GM23338 (cell line): ENCODE measurements at places on chromosomes 4 and X. TPM values are rescaled to one million over a fixed set of nuclear protein-coding genes. Genes with fewer than 3 reads are reported as not detected.

GRCh38 chrX:131199091-131199490, 90.0 kb downstream of the IGSF1 start:
- H3K4me1 ChIP-seq, result no peaks in the 10 kb centered on the region
- no peaks in the 10 kb centered on the region for H3K27me3 ChIP-seq
- H3K4me3 ChIP-seq, result no peak overlapping the region

DNA sequence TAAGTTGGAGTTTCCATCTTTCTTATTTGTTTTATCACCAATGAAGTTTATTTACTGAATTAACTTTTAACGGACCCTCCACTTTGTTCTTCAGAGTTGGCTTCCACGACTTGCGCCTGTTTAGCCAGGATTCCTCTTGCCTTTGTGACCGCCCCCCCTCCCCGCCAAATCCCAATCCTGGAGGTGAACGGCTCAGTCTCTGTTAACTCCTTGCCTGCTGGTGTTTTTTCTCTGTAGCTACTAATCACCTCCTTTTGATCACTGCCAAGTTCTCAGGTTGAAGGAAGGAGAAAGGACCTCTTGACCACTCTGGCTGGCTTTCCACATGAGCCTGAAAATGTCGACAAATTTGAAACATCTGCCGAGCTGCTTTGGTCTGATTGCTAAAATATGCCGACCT, 46.8 kb upstream of the BCOR start:
- peak; percentile 50 for DNase-seq
- H3K4me1 ChIP-seq, result peaks cover 24% of the 10 kb centered on the region
- no peak overlapping the region for H3K27ac ChIP-seq
- no peaks in the 10 kb centered on the region for H3K36me3 ChIP-seq
- H3K4me3 ChIP-seq, result peak overlapping the region; percentile 58
- H3K27me3 ChIP-seq, result peaks cover 50% of the 10 kb centered on the region

GRCh38 chr4:3489451-3489962, 26.4 kb downstream of the DOK7 start:
- peak; percentile 45 for DNase-seq
- no peak overlapping the region for H3K27ac ChIP-seq
- H3K4me1 ChIP-seq, result no peaks in the 10 kb centered on the region; the same call in 1 of the 2 replicates
- H3K27me3 ChIP-seq, result peaks cover 100% of the 10 kb centered on the region
- no peak overlapping the region for H3K4me3 ChIP-seq
- no peaks in the 10 kb centered on the region for H3K36me3 ChIP-seq

DNA sequence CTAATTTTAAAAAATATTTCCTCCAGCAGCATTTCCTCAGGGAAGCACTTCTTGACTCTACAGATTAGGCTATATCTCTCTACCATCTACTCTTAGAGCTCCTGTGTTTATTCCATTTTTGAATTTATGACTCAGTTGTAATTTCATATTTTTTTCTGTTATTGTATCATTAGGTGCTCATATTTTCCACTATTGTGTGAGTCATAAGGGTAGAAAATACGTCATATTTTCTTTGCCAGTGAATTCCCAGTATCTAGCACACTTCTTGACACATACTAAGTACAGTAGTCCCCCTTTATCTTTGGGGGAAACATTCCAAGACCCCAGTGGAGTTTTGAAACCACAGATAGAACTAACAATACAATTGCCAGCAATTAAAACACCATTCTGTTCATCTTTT, 431.2 kb downstream of the GASK1B start:
- DNase-seq, result no peak
- H3K4me1 ChIP-seq, result no peaks in the 10 kb centered on the region
- H3K36me3 ChIP-seq, result no peaks in the 10 kb centered on the region
- H3K4me3 ChIP-seq, result no peak overlapping the region
- no peaks in the 10 kb centered on the region for H3K27me3 ChIP-seq
- H3K27ac ChIP-seq, result no peak overlapping the region

GRCh38 chr4:106036334-106036733, 141.1 kb downstream of the NPNT start:
- H3K27ac ChIP-seq, result no peak overlapping the region
- no peak for DNase-seq
- H3K4me3 ChIP-seq, result no peak overlapping the region
- H3K27me3 ChIP-seq, result no peaks in the 10 kb centered on the region
- no peaks in the 10 kb centered on the region for H3K36me3 ChIP-seq
- H3K4me1 ChIP-seq, result no peaks in the 10 kb centered on the region

DNA sequence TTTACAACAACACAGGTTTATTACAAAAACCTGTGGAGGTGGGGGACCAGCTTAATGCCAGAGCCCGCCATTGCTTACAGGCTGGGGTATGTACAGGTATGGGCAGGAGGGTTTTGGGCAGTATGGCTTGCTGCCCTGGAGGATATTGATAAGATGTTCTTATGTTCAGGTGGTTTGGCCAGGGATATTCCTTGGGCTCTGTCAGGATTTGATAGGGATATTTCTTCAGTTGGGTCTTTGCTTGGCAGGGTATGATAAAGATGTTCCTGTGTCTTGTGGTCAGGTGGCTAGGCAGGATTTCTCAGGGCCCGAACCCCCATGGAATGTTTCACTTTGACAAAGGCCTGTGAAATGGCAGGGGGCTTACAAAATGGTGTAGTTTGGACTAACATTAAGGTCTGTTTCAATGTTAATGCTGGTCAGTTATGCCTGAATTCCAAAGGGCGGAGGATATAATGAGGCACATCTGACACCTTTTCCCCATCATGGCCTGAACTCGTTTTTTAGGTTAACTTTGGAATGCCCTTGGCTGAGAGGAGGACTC, 3.1 kb downstream of the MGST2 start:
- H3K27me3 ChIP-seq, result no peaks in the 10 kb centered on the region
- no peak overlapping the region for H3K4me3 ChIP-seq
- H3K36me3 ChIP-seq, result no peaks in the 10 kb centered on the region
- peaks cover 18% of the 10 kb centered on the region for H3K4me1 ChIP-seq
- DNase-seq, result no peak
- no peak overlapping the region for H3K27ac ChIP-seq

DNA sequence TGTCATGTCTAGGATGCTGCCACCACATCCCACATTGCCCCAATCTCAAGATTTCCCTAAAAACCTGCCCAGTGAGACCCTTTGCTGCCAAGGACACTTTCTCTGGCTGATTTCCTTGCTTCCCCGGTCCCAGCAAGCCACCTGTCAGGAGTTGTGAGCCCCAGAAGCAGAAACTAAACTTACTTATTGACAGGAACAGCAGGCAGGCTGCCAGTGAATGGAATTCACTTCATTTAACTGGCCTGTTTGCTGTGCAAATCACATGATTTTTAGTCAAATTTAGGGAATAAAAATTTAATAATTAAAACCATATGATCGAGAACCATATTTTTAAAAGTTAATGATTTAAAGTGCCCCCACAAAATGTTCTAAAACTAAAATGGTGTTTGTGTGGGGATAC, 48.5 kb downstream of the MAMLD1 start:
- no peaks in the 10 kb centered on the region for H3K27me3 ChIP-seq
- H3K4me1 ChIP-seq, result no peaks in the 10 kb centered on the region
- H3K4me3 ChIP-seq, result no peak overlapping the region

DNA sequence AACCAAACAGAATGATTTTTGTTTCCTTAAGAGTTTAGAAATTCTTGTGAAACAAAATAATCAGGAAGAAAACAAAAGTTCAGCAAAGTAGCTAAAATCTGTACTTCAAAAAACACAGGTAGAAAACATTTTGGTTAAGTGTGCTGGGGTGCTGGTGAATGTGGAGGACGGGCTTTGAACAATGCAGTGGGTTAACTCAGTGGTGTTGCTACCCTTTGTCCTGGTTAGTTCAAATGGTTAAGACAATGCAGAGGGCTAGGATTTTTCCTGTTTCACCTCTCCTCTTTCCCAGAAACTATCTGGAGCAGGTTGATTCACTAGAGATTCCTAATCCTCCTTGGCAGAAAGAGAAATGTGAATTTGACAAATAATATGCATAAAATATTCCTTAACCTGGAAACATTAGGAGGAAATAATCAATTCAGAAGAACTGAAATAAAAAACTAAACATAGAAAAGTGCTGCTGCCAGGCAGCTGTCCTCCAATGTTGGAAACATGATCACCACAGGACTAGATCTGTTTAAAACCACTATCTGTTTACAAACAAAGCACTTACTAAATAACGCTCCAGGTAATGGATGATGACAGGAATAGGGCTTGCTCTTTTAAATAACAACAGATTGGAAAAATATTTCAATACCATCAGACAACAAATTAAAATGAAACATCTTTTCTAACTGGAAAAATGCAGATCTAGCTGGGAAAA, 148.9 kb downstream of the MAML3 start:
- peak; percentile 46 for DNase-seq
- H3K27ac ChIP-seq, result no peak overlapping the region; the same call in 1 of the 2 replicates
- H3K27me3 ChIP-seq, result no peaks in the 10 kb centered on the region; the same call in 1 of the 2 replicates
- H3K4me1 ChIP-seq, result peaks cover 33% of the 10 kb centered on the region

GRCh38 chr4:70405765-70406164, 8.0 kb downstream of the OPRPN start:
- no peaks in the 10 kb centered on the region for H3K4me1 ChIP-seq
- no peaks in the 10 kb centered on the region for H3K36me3 ChIP-seq
- no peaks in the 10 kb centered on the region for H3K27me3 ChIP-seq
- DNase-seq, result no peak

DNA sequence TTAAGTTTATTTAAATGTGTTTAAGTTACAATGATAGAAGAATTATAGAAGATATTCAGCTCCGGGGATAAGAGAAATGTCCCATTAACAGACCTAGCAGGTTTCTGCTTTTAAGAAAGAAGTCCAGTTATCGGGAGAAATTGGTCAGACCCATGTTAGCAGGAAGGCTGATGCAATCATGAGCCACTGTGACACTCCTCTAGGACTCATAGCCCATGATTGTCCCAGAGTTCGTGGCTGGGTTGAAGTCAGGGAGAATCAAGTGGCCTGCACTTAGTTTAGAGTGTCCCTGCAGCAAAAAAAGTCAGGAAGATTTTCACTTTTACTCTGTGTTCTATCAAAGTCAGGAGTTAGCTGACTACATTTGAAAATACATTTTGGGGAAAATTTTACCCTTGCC, 72.0 kb downstream of the TMEM144 start:
- H3K36me3 ChIP-seq, result no peaks in the 10 kb centered on the region
- no peak overlapping the region for H3K4me3 ChIP-seq
- DNase-seq, result no peak
- no peak overlapping the region for H3K27ac ChIP-seq

- H3K36me3 ChIP-seq, result no peaks in the 10 kb centered on the region
- H3K27me3 ChIP-seq, result no peaks in the 10 kb centered on the region
- H3K27ac ChIP-seq, result no peak overlapping the region
These were observed 37.4 kb downstream of the SLC16A2 start for GRCh38 chrX:74458736-74459135.

DNA sequence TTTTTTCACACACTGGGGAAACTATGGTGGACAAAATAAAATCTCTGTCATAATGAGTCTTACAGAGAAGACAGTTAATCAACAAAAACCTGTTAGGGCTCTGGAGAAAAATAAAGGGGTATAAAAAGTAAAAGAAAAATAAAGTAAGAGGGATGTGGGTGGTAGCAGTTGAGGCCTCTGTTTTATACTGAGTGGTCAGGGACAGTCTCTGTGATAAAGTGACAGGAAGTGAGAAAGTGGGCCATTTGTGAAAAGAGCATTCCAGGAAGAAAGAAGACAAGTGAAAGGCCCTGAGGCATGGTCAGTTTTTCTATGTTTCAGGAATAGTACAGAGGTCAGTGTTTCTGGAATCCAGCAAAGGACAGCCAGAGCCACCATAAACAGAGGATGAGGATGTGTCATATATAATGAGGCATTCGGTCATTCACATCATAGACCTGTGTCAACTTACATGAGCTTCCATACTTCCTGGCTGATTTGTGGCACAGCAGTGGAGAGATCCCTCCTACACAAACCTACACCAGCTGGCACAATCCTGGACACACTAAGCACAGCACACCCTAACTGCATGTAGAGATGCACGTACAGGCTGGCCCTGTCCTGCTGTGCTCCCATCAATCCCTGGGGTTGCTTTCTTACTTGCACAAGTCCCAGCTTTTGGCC, 64.4 kb upstream of the NAP1L5 start:
- no peak overlapping the region for H3K4me3 ChIP-seq
- no peaks in the 10 kb centered on the region for H3K27me3 ChIP-seq
- no peak overlapping the region for H3K27ac ChIP-seq
- peaks cover 24% of the 10 kb centered on the region for H3K4me1 ChIP-seq
- no peaks in the 10 kb centered on the region for H3K36me3 ChIP-seq

GRCh38 chr4:139858436-139859205, 193.0 kb downstream of the MGST2 start:
- H3K4me1 ChIP-seq, result peaks cover 35% of the 10 kb centered on the region
- H3K27me3 ChIP-seq, result no peaks in the 10 kb centered on the region
- H3K27ac ChIP-seq, result no peak overlapping the region
- DNase-seq, result no peak
- H3K36me3 ChIP-seq, result no peaks in the 10 kb centered on the region
- H3K4me3 ChIP-seq, result no peak overlapping the region

The CXCL6 gene
- 7.2 and 9.5 TPM in 2 replicates for total RNA-seq

The SPANXD gene
- not detected in 2 replicates for total RNA-seq

The PF4V1 gene
- total RNA-seq, result 0.66 TPM in 1 of 2 replicates, not detected in the other

The MAGEB2 gene
- not detected in 2 replicates for total RNA-seq

The SMAD1 gene
- total RNA-seq, result 30.3 and 33.6 TPM in 2 replicates

The AKAP4 gene
- total RNA-seq, result not detected in 2 replicates

The GLUD2 gene
- total RNA-seq, result 1.5 and 1.9 TPM in 2 replicates

The GNRHR gene
- total RNA-seq, result not detected in 2 replicates
